Fibroblast of skin of abdomen (primary cell): ENCODE measurements at places on chromosomes 6 and 20.

- peak; percentile 1 for DNase-seq
Measured at GRCh38 chr6:71043902-71044301, 87.0 kb upstream of the B3GAT2 start.

DNA sequence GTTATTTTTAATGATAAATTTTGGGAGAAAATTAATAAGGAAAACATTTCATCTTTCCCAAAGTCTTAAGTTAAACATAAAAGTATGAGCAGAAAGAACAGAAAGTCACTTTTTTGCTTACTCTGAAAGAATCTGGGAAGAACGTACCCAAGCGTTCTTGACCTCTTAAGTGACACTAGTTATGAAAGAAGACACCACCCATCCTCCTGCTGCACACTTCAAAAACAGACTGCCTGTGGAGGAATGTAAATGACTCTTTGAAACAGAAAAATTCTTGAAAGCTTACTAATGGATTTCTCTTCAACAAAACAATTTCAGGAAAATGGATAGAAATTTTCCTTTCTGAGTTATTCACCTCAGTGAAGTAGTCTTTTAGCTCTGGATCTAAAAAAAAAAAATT, 227.7 kb downstream of the MEI4 start:
- DNase-seq = peak; percentile 5

GRCh38 chr6:81906709-81907204, 154.3 kb upstream of the TENT5A start:
- DNase-seq = no peak

GRCh38 chr6:158705386-158706126, 55.7 kb downstream of the SYTL3 start:
- DNase-seq = no peak
